ENCODE measurements at places on chromosomes 5 and 9.

GRCh38 chr9:92342825-92343488, 17.2 kb downstream of the CENPP start:
- DNase-seq, result no peak

DNA sequence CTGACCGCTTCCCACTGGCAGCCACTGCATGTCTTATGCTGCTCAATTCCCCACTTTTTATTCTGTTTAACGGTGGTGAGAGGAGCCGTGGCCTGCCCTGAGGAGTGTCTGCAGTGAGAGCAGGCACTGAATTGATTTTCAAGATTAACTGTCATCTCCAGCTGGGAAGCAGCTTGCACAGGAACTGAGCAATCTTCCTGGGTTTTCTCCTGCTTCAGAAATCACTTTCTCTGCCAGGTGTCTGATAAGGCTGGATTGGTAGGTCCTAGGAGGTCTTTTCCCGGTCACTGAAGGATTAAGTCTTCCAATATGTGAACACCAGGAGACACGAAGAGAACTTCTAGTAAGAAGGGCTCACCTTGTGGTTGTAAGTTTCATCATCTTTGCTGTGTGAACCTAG, 181.1 kb upstream of the RAD23B start:
- no peak for DNase-seq

DNA sequence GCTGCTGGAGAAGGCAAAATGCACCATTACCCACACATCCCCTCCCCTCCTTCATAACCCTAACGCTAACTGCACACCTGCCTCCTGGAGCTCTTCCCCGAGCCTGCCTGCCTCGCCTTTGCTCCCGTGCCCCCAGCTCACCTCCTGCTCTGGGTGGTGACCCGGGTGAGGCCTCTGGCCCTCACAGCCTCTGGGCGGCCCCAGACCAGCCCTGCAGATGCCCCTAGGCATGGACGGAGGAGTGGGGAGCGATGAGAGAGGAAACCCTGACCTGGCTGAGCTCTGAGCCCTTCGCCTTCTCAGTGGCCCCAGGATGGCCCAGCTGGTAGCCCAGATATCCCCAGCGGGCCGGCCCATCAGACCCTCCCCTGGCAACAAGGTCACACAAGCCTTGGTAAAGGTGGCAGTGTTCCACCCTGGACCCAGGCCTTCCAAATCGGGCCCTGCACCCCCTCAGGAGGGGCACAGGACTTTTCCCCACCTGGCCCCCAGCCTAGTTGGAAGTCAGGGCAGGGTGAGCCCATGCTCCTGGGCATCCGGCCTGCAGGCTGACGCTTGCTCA, 14.5 kb upstream of the CAMSAP1 start:
- DNase-seq, result no peak

DNA sequence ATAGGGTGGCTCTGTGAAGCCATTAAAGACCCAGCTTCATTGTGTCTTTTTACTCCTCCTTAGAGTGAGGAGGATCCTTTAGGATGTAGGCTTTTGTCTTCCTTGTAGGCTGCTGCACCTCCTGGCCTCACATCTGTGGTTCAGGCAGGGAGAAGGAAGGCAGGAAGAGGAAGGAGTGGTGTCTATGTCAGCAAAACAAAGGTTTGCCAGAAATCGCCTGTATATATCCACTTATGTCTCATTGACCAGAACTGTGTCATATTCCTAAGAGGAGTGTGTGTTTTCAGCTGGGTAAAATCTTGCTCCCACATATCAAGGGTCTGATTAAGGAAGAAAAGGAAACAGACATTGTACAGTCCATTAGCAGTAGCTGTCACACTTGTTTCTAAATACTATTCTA, 213.8 kb downstream of the ARHGAP26 start:
- DNase-seq, result no peak

- DNase-seq, result no peak
Observed at GRCh38 chr5:8628521-8628920, 759.6 kb downstream of the MTRR start.

- DNase-seq, result no peak
Observed at GRCh38 chr5:149779124-149779465, 49.0 kb downstream of the PPARGC1B start.

DNA sequence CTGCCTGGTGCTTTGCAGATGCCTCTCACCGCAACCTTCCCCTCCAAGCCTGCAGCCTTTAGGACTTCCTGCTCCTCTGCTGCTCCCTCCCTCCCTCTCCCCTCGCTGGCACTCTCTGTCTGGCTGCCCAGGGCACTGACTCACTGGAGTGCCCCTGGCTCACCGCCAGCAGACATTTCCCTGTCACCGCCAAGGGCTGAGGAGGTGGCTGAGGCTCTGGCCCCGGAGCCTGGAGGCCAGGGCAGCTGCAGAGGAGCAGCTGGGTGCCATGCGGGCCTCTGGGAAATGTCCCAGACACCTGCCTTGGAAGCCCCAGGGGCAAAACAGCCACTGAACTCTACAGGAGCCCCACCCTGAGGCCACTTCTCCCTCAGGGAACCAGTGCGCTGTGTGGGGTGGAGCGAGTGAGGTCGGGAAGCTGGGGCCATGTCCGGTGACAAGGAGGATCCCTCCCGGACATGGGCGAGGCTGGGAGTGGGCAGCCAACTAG, 53.4 kb downstream of the TENT4A start:
- DNase-seq, result no peak

GRCh38 chr5:1127959-1128785, 16.3 kb upstream of the SLC12A7 start:
- no peak for DNase-seq

- DNase-seq, result no peak
Observed at GRCh38 chr5:82285206-82285605, 7.1 kb upstream of the RPS23 start.

- DNase-seq, result no peak
Observed at GRCh38 chr5:111792471-111793058, 35.6 kb upstream of the NREP start.

Data from type B pancreatic cell (in vitro differentiated cells).